T-helper 17 cell (primary cell): ENCODE measurements at places on chromosomes 2 and 18.

- no peak overlapping the region for H3K4me3 ChIP-seq
- no peaks in the 10 kb centered on the region for H3K4me1 ChIP-seq
- no peaks in the 10 kb centered on the region for H3K27me3 ChIP-seq
- no peak for DNase-seq
- no peaks in the 10 kb centered on the region for H3K36me3 ChIP-seq
- no peak overlapping the region for H3K27ac ChIP-seq
Observed at GRCh38 chr2:104769096-104769495, 84.8 kb upstream of the POU3F3 start.

- H3K4me1 ChIP-seq = peaks cover 2% of the 10 kb centered on the region
- no peaks in the 10 kb centered on the region for H3K36me3 ChIP-seq
- no peak overlapping the region for H3K4me3 ChIP-seq
Observed at GRCh38 chr2:26224095-26224494, 20.3 kb downstream of the HADHA start.

- H3K4me3 ChIP-seq = no peak overlapping the region
- no peaks in the 10 kb centered on the region for H3K36me3 ChIP-seq
- H3K27me3 ChIP-seq = no peaks in the 10 kb centered on the region
- no peak for DNase-seq
Observed at GRCh38 chr18:30658306-30658705, 384.2 kb downstream of the DSC3 start.

- H3K4me3 ChIP-seq = peak overlapping the region; percentile 88
- H3K27me3 ChIP-seq = no peaks in the 10 kb centered on the region
- peak overlapping the region; percentile 95 for H3K27ac ChIP-seq
- H3K36me3 ChIP-seq = peaks cover 3% of the 10 kb centered on the region
- H3K4me1 ChIP-seq = peaks cover 65% of the 10 kb centered on the region
- no peak for DNase-seq
Observed at GRCh38 chr2:113178891-113179290, 5.1 kb downstream of the PSD4 start.

- no peak for DNase-seq
- H3K4me1 ChIP-seq = peaks cover 51% of the 10 kb centered on the region
- no peaks in the 10 kb centered on the region for H3K27me3 ChIP-seq
- peak overlapping the region; percentile 99 for H3K27ac ChIP-seq
- peak overlapping the region; percentile 95 for H3K4me3 ChIP-seq
Observed at GRCh38 chr2:43194121-43194869, 32.1 kb downstream of the ZFP36L2 start.

- no peak for DNase-seq
- H3K4me1 ChIP-seq = peaks cover 8% of the 10 kb centered on the region
- H3K4me3 ChIP-seq = no peak overlapping the region
- H3K36me3 ChIP-seq = no peaks in the 10 kb centered on the region
- peaks cover 55% of the 10 kb centered on the region for H3K27me3 ChIP-seq
Observed at GRCh38 chr2:66578687-66579106, 143.8 kb downstream of the MEIS1 start.

DNA sequence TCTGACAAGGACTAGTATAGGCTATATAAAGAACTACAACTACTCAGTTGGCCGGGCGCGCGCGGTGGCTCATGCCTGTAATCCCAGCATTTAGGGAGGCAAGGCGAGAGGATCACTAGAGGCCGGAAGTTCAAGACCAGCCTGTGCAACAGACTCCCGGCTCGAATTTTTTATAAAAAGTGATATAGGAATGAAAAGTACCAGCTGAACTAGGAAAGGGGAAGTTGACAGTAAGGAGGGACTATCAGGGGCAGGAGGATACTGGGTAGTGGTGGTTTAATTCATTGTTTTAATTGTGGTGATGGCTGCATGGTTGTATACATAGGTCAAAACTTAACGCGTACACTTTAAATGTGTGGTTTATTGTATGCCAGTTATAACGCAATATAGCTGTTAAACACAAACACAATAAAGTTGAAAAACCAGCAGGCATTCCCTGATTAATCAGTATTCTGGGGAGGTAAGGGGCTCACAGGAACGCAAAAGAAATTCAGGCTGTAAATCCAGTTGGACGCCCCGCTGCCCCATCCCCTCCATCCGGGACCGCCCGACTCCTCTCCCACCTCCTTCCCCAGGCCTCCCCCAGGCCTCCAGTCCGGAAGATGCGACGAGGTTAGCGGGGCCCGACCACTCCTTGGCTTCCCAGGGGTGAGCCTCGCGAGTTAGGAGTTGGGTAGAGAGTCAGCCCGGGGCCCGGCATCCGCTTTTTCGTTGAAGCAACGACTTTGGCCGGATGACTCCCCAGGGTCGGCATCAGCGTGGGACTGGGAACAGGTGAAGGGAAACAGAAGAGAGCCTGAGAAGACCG, 746 bp upstream of the POLR1B start:
- DNase-seq = peak; percentile 39
- H3K36me3 ChIP-seq = peaks cover 3% of the 10 kb centered on the region
- H3K4me3 ChIP-seq = no peak overlapping the region
- no peaks in the 10 kb centered on the region for H3K27me3 ChIP-seq
- H3K27ac ChIP-seq = no peak overlapping the region

DNA sequence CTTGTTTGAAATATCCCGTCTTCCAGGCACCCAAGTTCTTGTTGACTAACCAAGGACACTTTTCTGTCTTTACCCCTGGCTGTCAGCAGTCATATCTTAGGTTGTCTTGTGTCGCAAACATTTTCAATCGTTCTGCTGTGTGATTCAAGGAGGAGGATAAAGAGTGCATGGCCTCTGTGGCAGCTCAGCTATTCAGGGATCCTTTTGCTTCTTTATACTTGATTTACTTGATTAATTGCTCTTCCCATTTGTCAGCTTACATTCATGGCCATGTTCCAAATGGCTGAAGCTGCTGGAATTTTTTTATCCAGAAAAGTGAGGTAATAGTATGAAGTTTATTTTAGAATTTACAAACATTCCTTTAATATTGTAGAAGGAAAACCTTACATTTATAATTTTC, 97.3 kb upstream of the FZD5 start:
- peaks cover 3% of the 10 kb centered on the region for H3K4me1 ChIP-seq
- DNase-seq = no peak
- no peaks in the 10 kb centered on the region for H3K27me3 ChIP-seq
- H3K27ac ChIP-seq = no peak overlapping the region

DNA sequence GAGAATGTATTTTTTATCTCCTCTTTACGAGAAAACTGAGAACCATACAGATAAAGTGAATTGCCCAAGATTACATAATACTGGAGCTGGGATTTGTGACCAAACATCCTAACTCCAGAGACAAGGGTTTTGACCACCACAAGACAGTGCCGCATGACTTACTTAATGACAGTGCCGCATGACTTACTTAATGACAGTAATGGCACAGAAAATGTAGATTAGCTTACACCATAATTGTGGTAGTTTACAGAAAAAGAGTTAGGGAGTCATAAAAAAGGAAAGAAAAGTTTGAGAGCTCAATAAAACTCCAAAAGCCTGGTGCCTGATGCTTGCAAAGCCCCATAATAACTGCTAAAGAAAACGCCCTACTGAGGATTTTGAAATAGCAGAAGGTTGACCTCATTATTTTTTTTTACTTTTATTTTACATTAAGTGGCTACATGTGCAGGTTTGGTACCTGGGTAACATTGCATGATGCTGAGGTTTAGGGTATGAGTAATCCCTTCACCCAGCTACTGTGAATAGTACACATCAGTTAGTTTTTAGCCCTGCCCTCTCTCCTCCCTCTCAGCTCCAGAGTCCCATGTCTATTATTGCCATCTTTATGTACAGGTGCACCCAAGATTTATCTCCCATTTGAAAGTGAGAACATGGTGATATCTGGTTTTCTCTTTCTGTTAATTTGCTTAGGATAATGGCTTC, 310.0 kb upstream of the UBE2E3 start:
- H3K4me3 ChIP-seq = no peak overlapping the region
- no peak overlapping the region for H3K27ac ChIP-seq
- no peaks in the 10 kb centered on the region for H3K4me1 ChIP-seq
- no peak for DNase-seq
- H3K27me3 ChIP-seq = peaks cover 14% of the 10 kb centered on the region
- no peaks in the 10 kb centered on the region for H3K36me3 ChIP-seq

DNA sequence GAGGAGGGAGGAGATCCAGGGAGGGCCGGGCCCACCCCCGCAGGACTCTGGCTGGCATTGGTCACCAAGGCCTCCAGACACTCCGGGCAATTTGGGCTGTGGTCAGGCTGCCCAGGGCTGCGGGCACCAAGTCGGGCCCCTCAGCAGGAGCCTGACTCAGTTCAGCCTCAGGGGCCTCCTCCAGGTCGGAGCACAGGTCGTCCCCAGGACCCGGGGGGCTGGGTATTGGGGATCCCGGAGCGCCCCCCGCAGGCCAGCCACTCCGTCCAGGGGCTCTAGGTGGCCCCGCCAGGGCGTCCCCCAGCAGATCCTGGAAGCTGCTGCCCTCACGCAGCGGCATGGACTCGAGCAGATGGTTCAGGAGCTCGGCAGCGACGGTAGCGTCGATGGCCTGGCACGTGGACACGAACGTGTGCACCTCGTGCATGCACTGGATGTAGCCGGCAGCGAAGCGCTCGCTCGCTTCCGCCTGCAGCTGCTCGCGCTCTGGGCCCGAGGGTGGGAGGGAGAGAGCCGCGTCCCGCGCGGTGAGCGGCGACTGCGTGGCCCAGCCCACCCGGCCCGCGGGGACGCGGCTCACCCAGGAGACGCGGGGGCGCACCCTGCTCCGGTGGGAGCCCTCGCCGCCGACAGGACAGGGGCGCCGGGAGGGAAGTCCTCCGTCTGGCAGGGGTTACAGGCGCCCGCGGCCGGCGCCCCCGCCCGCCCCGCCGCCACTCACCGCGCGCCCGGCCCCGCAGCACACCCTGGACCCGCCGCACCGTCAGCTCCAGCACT, 884 bp downstream of the HES6 start:
- H3K4me3 ChIP-seq = peak overlapping the region; percentile 66
- H3K27ac ChIP-seq = no peak overlapping the region
- peaks cover 23% of the 10 kb centered on the region for H3K4me1 ChIP-seq
- H3K36me3 ChIP-seq = peaks cover 6% of the 10 kb centered on the region
- H3K27me3 ChIP-seq = peaks cover 17% of the 10 kb centered on the region
